T-helper 2 cell (primary cell): ENCODE measurements at places on chromosomes 2 and 18.

- DNase-seq = no peak
Observed at GRCh38 chr2:31286230-31286629, 52.3 kb downstream of the EHD3 start.

DNA sequence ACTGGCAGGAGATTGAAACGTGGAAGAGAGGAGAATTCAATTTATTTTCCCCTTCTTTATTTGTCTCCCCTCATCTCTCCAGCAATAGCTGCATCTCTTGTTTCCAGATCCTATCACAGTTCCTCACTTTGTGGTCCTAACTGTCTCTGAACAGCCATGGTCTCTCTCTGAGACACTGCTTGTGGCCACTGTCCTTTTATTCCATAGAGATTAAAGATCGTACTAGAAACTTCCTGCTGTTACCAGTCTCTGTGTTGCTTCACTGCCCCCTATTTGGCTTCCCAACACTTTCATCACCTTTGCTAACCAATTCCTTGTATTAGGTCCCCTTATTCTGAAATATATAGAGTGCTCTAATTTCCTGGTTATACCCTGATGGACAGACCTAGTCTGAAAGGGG, 48.9 kb upstream of the CAVIN2 start:
- no peak for DNase-seq

- DNase-seq = no peak
Observed at GRCh38 chr2:58757971-58758370, 516.8 kb upstream of the FANCL start.

GRCh38 chr18:27144672-27145071, 40.4 kb downstream of the CHST9 start:
- no peak for DNase-seq

GRCh38 chr2:112065486-112065885, 10.4 kb downstream of the TMEM87B start:
- no peak for DNase-seq

DNA sequence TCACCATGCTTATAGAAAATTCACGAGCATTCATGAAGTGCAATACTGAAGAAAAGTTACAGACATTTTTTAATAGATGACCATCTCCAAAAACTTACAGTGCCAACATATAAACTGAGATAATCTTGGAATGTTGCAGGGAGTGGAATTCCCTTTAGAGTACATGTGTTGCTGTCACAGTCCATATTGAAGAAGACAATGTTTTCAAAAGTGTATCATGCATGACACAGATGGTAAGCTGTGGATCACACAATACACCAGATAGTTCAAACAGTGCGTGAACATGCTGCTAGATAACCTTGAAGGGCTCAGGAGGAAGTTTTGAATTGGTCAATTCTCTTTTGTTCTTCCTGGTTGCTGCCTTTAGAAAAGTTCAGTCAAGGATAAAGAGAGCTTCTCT, 1644.3 kb upstream of the NXPH2 start:
- no peak for DNase-seq

DNA sequence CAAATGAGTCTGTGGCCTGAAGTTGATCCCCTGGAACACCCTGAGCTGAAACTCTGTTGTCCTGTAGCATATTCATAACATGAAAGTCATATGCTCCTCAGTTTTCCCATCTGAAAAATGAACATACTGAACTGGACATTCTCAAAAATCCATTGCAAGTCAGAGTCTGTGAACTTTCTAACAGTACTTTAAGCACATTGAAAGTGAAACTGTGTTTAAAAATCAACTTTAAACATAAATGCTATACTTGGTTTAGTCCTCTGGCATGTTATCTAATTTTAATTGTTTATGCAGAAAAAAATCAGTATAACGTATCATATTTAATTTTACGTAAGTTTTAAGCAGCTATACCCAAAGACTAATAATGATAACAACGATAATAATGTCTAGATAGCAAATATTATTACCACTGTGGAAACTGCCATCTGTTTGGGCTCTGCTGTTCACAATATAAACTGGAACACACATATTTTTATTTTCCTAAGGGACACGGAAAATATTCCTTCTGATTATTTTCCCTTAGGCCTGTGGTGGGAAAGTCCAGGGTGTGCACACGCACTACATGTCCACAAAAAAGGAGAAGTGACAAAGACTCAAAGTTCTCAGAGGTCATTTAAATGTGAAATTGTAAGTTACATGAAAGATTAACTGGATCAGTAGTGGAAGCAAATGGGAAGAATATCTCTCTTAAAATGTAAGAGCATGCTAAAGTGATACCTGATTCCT, 56.1 kb upstream of the TTN start:
- DNase-seq = no peak

GRCh38 chr2:22382479-22383169, 1002.4 kb upstream of the KLHL29 start:
- no peak for DNase-seq

DNA sequence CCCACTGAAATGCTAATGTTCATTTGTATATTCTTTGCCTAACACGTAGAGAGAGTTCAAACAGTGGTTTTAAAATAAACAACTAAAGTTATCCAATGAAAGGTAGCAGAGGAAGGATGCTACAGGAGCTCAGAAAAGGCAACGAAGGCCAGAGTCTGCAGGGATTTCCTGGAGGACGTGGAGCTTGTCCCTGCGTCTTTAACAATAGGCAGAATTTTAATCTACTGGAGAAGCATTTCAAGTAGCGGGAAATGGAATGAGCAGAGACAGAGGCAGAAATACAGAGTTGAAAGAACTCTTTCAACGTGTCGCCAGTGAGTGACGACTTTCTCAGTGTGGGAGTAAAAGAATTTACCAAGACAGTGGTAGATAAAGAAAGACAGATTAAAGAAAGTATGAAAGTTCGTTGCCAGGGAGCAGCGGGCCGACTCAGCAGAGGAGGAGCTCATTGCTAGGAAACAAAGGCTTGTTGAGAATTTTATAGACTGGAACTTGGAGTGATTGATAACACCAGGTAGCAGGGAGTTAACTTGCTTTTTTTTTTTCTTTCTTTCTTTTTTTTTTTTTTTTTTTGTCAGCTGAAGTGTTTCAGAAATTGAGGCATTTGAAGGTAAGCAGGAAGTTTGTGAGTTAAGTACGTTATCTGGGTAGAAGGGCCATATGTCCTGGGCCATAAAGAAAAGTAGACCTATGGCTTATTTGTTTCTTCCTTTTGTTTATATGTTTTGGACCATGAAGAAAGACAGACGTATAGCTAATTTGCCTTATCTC, 625 bp upstream of the NBAS start:
- DNase-seq = no peak

GRCh38 chr2:10193276-10193795, 70.8 kb downstream of the RRM2 start:
- no peak for DNase-seq

DNA sequence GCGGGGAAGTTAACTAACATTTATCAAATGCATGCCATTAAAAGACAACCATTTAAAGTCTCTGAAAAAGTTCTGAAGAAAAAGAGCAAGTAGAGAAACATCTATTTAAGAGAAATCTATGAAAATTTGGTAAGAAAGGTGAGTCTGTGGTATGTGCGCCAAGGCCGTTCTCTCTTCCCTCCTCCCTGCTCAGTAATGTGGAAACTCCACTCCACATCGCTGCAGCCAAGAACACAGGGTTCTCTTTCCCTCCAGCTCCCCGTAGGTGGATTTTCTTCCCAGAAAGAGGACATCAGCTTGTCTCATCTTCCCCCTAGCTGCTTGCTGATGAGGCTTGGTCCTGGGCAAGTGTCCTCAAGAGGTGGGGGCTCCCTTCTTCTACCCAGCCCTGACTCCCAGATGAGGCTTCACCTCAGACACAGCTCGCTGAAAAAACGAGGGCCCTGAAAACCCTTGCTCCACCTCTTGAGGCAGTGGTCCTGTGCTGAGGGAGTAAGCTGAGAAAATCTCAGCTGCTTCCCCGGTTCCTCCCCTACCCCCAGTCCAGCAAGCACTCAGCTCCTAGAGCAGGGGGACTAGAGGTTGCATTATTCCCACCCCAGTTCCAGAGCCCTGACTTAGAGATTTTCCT, 45.8 kb upstream of the PTPRM start:
- DNase-seq = no peak

DNA sequence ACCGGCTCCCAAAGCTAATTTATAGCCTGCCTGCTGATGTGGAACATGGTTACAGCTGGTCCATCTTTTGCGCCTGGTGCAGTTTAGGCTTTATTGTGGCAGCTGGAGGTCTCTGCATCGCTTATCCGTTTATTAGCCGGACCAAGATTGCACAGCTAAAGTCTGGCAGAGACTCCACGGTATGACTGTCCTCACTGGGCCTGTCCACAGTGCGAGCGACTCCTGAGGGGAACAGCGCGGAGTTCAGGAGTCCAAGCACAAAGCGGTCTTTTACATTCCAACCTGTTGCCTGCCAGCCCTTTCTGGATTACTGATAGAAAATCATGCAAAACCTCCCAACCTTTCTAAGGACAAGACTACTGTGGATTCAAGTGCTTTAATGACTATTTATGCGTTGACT, 51.4 kb downstream of the TMEM178A start:
- no peak for DNase-seq

GRCh38 chr2:142130111-142131009, 456 bp downstream of the LRP1B start:
- no peak for DNase-seq

GRCh38 chr2:15584767-15585469, 6.8 kb upstream of the DDX1 start:
- DNase-seq = no peak

DNA sequence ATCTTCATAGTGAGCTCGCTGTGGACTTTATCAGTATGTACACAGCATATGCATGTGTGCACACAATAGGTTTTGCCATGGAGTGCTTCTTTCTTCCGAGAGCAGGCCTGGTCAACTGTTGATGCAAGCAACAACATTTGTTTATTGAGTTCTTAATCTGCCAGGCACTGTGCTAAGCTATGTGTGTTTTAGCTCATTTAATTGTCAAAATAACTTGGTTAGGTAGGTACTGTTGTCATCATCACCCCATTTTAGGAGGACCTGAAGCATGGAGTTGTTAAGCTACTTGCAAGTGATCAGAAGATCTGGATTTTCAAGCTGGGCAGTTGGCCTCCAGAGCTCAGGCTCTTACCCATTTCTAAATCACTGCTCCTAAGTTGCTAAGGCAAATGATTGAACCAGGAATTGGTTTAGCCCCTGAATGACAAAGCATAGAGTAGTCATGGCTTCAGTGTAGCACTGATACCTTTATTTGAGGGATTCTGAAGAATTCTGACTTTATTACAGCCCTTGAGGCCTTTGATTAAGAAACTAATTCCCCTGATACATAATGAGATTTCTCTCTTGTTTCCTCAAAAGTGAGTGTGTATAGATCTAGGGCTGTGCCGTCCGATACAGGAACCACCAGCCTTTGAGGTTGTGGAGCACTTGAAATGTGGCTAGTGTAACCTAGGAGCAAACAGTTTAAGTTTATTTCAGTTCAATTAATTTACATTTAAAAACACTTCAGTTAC, 132.9 kb downstream of the FMNL2 start:
- DNase-seq = no peak

DNA sequence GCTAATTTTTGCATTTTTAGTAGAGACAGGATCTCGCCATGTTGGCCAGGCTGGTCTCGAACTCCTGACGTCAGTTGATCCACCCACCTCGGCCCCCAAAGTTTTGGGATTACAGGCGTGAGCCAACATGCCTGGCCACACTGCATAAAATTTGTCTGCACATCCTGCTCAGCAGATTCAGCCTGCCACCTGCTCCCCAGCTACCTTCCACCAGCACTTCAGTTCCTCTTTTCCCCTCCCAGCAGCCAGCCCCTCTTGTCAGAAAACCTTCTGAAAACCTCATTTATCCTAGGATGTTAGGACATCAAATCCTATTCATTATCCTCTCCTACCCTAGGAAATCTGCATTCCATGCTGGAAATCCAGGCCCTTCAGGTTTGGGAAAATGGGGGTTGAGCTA, 99.4 kb upstream of the STPG4 start:
- no peak for DNase-seq

GRCh38 chr2:240434728-240435456, 571 bp upstream of the GPC1 start:
- DNase-seq = peak; percentile 84
